ENCODE measurements at places on chromosomes 6 and 20. TPM values are rescaled to one million over a fixed set of nuclear protein-coding genes. Genes with fewer than 3 reads are reported as not detected.

TMC2 gene
- not detected for polyA plus RNA-seq

VIP gene
- polyA plus RNA-seq, result 18.8 TPM

- no peak for DNase-seq
These were observed 21.6 kb upstream of the FBXO9 start for GRCh38 chr6:53043581-53043980.

GRCh38 chr6:158560836-158561320 lies 987 bp downstream of the TMEM181 start:
- no peak for DNase-seq

DNA sequence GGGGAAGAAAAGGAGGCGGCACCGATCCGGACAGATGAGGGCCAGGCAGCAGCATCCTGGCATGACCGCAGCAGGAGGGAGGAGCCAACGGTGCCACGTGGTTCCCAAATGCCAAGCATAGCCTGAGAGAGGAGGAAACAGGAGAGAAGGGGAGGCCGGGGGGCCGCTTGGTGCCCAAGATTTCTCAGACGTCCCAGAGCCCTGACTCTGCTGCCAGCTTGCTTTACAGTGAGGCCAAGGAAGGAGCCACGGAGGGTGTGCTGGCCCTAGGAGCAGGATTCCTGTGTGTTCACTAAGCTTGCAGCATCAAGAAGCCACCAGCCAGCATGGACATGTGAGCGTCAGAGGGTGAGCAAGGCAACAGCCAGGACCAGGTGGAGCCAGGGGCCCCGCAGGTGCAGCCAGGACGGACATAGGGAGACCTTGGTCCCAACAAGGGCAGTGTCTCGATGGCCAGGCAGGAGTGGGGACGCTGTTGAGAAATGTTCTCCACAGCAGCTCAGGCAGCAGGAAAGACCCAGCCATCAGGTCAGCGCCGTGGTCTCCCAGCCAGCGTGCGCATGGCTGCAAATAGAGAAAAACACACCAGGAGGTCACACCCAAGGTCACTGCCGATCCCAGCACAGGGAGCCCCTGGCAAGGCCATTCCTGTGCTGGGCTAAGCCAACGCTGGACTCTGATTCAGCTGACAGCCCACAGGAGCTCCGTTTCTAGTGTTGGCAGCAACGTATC lies 143.7 kb downstream of the DLL1 start:
- DNase-seq, result peak; percentile 68

CLDN20 gene
- polyA plus RNA-seq, result not detected

CDH22 gene
- polyA plus RNA-seq, result not detected

HLA-DMB gene
- polyA plus RNA-seq, result 13.2 TPM

- peak; percentile 70 for DNase-seq
These were observed 557 bp upstream of the DYNLRB1 start for GRCh38 chr20:34515484-34516246.

GRCh38 chr6:31652925-31653724 lies 664 bp upstream of the BAG6 start:
- DNase-seq, result peak; percentile 95

DNA sequence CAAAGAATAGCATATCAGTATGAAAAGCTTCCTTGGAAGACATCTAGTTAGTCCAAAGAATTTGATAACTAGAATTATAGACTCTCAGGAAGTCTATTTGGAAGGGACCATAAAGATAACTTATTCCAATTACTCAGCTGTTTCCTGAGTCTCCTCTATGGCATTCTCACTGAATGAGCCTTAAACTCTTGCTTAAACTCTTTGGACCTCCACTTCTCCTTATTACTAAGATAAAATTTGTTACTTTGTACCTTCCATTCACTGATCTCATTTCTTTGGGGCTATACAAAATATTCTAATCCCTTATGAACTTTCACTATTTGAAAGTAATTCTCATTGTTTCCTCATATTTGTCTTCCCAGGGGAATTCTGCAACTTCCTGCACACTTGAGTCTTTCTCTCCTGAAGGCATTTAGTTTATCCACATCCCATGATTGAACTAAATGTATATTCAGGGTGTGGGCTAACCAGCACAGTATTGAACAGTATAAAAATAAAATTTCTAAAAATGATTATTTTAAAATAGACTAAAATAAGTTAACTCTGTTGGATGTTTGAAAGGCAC lies 67.1 kb upstream of the NOTCH4 start:
- DNase-seq, result no peak

PLN gene
- 14.6 TPM for polyA plus RNA-seq

RFX6 gene
- 1.8 TPM for polyA plus RNA-seq

DNA sequence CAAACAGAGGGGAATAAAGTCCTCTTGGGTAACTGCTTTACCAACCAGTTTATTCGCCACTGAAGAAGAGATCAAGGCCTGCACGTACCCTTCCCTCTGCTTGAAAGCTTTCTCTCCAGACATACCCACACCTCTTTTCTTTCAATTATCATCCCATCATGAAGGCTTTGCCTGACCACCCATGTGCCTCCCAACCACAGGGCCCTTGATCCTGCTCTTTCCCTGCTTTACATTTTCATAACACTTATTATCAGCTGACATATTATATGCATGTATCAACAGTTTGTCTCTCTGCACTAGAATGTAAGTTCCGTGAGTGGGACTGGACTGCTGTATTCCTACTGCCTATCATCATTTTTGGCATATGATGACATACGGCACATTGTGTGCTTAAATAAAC lies 20.9 kb upstream of the RPN2 start:
- DNase-seq, result no peak

PHIP gene
- polyA plus RNA-seq, result 2.5 TPM

- DNase-seq, result no peak
These were observed 19.4 kb upstream of the EIF2S2 start for GRCh38 chr20:34131491-34131890.

- DNase-seq, result no peak
These were observed 187.6 kb downstream of the CD83 start for GRCh38 chr6:14305131-14305530.

DNMT3B gene
- 0.85 TPM for polyA plus RNA-seq

- no peak for DNase-seq
These were observed 39.2 kb upstream of the RNF8 start for GRCh38 chr6:37314487-37315156.

TRPC4AP gene
- polyA plus RNA-seq, result 24.0 TPM

DNA sequence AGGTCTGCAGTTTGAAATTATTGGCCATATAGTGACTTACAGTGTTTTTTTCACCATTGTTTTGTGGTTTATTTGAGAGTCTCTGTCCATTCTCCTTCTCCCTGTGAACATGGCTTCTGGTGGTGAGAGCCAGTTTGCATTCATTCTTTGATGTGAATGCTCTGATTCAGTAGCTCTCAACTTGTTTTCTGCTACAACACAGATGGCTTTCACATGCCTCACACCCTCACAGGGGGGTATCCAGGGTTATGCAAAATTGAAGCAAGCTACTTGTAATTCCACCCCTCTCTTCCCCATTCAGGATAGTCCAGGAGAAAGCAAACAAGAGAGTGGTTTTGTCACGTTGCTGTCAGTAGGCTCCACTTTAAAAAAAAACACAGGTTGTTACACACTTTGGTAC lies 55.6 kb downstream of the SLX4IP start:
- DNase-seq, result no peak

PRSS35 gene
- 0.09 TPM for polyA plus RNA-seq

PCSK2 gene
- polyA plus RNA-seq, result not detected

- peak; percentile 91 for DNase-seq
These were observed 83.1 kb downstream of the KCNB1 start for GRCh38 chr20:49399329-49399728.

DNA sequence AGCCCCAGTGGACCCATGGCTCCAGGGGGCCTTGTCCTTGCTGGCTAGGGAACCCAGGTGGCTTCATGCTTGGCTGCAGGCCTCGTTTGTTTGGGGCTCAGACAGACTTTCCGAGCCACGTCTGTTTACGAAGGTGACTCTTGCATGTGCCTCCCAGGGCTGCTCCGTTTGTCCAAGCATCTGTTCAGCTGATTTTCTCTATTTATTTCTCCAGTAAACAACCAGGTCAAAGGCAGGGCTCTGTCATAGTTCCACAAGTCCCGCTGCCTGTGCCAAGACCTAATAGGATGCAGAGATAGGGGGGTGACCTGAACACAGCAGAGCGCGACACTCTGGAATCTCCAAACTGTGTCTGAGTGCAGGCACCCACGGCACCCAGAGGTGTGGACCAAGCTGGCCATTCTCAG lies 12.8 kb upstream of the SPO11 start:
- no peak for DNase-seq

EIF6 gene
- polyA plus RNA-seq, result 289 TPM

- DNase-seq, result no peak
These were observed 8.2 kb downstream of the GCNT2 start for GRCh38 chr6:10529231-10529801.

- DNase-seq, result no peak
These were observed 23.6 kb upstream of the NKAIN2 start for GRCh38 chr6:123780021-123780420.

CGA gene
- polyA plus RNA-seq, result not detected

DNA sequence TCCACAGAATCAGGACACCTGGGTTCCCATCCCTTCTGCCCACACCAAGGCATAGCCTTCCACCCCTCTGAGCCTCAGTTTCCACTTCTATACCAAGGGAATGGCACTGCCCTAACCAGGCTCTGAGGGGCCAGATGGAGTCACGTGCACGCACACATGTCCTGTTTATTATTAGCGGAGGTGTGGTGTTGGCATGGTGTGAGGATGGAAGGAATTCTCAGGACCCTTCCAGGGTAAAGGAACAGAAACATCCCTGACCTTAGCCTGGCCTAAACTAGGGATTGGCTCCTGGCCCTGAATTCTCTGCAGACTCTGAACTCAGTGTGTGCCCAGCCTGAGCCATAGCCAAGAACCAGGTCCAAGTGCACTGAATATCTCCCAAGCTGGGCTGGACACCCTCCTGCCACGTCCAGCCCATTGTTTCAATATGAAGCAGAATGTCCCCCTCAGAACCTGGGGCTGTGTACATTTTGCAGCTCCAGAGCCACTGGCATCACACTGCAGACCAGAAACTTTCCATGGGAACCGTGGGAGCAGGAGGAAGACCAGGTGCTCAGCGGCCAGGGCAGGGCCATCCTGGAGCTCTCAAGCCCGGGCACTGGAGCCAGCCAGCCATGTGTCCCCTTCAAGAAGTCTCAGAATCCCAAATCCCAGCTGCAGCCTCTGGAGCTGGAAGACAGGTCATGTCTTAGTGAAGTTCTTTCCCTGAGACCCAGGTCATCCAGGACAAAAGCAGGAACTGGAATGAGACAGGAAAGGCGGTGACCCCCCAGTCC lies 208.4 kb downstream of the ANKRD60 start:
- DNase-seq, result no peak

DNA sequence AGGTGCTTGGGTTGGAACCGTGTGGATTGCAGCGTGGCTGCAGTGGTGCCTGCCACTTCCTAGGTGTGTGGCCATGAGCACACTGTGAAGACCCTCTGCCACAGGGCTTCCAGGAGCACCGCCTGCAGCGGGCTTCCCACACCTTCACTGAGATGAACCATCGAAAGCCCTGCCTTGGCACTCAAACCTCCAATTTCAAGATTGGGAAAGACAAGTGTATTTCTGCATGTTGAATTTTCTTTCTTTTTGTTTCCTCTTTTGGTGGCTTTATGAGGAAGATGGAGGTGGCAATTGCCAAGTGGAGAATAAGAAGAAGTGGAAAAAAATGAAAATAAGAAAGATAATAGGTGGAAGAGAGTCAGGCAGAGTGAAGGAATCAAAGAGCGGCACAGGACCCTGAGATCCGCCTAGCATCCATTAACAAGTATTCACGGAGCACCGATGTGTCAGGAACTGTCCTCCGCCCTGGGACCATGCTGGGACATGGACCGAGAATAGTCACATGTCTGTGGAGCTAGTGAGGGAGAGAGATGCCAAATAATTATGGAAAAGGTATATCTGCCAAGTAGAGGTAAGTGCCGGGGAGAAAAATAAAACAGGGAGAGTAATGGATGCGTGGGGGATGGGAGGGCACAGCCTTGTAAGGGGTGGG lies 159.9 kb downstream of the BCAS1 start:
- no peak for DNase-seq

VWA7 gene
- polyA plus RNA-seq, result 2.8 TPM

GRCh38 chr20:14488756-14489479 lies 151.5 kb upstream of the FLRT3 start:
- DNase-seq, result no peak

DNA sequence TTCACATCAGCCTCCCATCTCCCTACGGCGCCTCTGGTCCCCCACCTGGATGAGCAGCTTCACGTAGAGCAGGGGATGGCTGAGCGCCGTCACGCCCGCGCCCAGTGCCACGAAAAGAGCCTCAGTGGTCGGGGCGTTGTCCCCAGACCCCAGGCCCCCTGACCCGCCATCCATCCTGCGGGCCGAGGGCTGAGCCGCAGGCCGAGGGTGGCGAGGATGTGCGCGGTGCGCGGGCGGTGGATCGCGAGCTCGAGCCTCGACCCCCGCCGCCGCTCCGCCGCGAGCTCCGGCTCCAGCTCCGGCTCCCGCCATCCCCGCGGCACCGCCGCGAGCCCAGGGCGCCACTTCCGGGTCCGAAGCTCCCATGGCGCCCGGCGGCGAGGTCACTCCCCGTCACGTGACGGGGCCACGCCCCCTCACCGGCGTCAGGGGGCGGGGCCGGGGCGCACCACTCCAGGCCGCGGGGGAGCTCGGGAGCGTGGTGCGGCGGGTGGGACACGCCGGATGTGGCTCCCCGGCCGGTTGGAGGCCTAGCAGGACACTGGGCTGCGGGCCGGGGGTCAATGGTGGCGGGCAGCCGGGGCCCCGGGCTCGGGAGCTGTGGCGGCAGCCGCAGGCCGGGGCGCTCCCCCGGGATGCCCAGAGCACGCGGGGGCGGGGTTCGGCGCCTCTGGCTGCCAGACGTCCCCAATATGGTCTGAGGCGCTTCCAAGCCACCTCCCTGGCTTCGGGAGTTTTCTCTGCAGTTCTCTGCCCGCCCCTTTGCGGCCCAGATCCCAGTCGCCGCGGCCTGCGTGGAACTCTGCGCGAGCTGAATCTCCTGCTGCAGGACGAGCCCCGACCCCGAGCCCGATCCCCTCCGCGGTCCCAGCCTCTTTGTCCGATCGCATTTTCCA lies at the start of gene MTCH1:
Gene MTCH1 (minus strand): TSS at position 389 of the 896 bp plus-strand sequence. CDS start 23 bp downstream, at position 366.
- DNase-seq, result peak; percentile 97

GRCh38 chr20:45096781-45097180 lies 4.1 kb downstream of the KCNS1 start:
- no peak for DNase-seq

- DNase-seq, result no peak
These were observed 177.3 kb downstream of the CARMIL1 start for GRCh38 chr6:25456249-25457040.

FOXS1 gene
- 0.60 TPM for polyA plus RNA-seq

KCNK16 gene
- polyA plus RNA-seq, result not detected

- DNase-seq, result no peak
These were observed 102.5 kb upstream of the IYD start for GRCh38 chr6:150266309-150266708.
